ELR (cell line): ENCODE measurements at places on chromosomes 7 and 10.

- DNase-seq = no peak
These were observed 144.6 kb downstream of the PRKAG2 start for GRCh38 chr7:151732292-151732691.

DNA sequence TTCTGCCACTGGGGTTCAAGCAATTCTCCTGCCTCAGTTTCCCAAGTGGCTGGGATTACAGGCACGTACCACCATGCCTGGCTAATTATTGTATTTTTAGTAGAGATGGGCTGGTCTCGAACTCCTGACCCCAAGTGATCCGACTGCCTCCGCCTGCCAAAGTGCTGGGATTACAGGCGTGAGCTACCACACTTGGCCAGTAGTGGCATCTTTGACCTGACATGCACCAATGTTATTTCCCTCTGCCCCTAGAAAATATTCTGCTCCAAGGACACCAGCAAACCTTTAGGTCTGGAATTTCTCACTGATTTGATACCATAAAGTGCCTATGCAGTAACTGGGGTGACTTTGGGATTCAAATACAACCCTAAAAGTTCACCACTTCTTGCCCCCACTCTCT is 179.4 kb downstream of the ARID5B start:
- DNase-seq = no peak

DNA sequence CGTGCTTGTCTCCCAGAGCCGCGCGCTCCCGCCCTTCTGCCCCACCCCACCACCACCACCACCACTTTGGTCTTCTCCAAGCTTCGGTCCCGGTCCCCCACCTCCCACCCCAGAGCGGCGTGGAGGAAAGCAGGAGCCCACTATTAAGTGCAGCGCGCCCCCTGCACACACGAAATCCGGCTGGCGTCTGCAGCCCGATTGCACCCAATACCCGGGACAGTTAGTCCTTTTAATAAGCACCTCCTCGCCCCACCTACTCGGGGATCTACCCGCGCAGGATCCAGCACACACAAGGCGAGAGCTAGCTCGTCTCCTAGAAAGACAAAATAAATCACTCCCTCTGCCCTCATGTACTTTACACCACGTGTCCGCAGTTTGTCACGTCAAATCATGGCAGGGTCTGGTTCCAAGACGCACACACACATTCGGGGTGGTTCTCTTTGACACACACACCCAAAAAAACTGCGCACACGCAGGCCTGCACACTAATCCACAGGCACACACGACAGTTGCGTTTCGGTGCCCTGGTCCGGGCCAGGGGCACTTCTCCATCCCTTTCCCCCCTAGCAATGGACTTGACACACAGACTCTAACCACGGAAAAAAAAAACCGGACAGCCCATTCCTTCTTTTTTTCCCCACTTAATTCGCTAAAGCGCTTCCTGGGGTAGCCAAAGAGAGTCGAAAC is 1.6 kb downstream of the SFMBT2 start:
- DNase-seq = no peak

- DNase-seq = no peak
These were observed 780.1 kb downstream of the PHTF2 start for GRCh38 chr7:78578686-78579085.

- DNase-seq = no peak
These were observed 224.5 kb downstream of the LRMDA start for GRCh38 chr10:75655791-75656451.

- peak; percentile 54 for DNase-seq
These were observed 15.6 kb upstream of the NRP1 start for GRCh38 chr10:33350041-33350440.

DNA sequence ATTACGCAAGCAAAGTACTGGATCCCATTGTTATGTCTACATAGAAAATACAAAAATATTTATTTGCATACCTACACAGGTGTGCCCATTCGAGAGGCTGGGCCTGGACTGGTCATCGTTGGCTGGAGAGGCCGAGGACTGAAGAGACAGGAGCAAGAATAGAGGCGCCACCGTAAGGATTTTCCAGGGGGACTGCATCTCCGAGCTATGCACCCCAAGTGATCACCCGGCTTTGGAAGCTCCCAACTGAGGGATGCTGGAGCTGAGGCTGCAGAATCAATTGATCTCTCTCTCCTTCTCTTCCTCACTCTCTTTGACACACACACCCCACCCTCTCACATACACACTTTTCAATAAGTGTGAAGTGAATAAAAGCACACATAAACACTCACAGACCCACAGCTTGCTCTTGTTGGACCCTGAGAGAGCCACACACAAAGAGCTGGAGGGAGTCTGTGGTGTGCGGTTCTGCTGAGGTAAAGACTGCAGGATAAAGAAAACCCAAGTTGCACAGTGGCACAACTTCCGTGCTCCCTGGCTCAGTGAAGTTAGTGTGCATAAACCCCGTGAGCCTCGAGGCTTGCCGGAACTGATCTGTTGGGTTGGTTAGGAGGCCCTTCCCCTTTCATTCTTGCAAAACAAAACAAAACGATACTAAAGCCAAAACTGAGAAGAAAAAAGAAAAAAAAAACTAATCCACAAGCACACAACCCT is at the start of gene AOAH:
Gene AOAH (minus strand): TSS at position 544 of the 714 bp plus-strand sequence. CDS start 346 bp downstream, at position 198.
- DNase-seq = no peak

DNA sequence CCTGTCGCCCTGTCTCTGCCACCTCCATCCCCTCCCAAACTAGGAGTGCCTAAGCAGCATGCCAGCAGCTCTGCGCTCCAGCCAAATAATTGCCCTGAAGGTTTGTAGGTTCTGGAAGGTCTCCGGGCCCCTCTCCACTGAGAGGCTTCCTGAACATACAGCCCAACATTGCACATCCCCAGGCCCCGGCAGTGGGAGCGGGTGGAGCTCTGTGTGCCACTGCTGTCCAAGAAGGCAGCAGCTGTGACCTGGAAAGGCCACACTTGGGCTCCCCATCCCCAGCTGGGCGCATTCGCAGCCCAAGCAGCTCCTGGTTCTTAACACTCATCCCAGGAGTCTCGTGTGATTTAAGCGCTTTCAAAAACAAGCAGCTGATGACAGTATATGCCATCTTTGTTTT is 95.7 kb downstream of the COL13A1 start:
- no peak for DNase-seq

- no peak for DNase-seq
These were observed 17.6 kb downstream of the SLC26A4 start for GRCh38 chr7:107678110-107678753.

DNA sequence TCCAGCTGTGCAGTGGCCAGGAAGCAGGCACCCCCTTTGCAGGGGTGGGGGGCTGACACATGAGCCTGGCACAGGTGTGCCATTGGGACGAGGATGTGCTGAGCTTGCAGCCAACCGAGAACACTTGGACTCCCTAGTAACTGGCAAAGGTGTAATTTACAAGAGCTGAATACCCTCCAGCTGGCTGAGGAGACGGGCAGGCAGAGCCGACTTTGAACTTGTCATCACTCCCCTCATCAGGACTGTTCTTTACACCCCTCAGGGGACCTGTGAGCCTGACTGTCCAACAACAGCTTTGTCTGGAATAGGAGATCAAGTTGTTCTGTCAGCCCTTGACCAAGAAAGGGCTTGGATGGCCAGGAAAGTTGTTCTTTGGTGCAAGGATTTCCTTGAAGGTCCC is 61.2 kb downstream of the CDH23 start:
- no peak for DNase-seq

DNA sequence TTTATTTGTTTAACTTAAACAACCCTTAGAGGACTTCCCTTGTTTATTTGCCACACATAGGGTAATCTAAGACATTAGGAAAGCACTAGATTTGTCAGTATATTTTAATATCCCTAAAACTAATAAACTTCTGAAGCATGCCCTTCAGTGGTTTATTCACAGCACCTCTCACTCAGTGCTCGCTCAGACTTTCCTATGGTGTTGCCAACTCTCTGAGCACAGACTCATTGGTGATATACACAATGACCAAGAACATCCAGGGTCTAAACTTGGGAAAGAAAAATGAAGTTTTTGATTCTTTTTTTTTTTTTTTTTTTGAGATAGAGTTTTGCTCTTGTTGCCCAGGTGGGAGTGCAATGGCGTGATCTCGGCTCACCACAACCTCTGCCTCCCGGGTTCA is 82.2 kb downstream of the RAB11FIP2 start:
- DNase-seq = no peak

DNA sequence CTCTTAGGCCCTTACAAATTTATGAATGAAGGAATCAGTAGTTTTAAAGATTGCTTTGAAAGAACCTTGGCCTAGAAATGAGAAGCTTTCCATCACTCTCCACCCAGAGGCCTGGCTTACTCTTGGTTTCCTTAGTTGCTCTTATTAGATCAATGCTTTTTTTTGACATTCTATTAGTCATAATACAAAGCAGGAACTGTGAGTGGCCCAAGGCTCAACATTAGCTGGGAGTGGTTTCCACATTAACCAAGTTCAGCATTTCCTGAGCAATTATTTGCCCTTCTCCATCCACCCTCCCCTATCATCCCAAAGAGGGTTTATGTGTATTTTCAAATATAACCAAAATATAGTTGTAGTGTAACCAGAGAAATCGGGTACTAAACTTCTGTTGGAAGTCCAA is 103.4 kb upstream of the FAM204A start:
- DNase-seq = no peak

DNA sequence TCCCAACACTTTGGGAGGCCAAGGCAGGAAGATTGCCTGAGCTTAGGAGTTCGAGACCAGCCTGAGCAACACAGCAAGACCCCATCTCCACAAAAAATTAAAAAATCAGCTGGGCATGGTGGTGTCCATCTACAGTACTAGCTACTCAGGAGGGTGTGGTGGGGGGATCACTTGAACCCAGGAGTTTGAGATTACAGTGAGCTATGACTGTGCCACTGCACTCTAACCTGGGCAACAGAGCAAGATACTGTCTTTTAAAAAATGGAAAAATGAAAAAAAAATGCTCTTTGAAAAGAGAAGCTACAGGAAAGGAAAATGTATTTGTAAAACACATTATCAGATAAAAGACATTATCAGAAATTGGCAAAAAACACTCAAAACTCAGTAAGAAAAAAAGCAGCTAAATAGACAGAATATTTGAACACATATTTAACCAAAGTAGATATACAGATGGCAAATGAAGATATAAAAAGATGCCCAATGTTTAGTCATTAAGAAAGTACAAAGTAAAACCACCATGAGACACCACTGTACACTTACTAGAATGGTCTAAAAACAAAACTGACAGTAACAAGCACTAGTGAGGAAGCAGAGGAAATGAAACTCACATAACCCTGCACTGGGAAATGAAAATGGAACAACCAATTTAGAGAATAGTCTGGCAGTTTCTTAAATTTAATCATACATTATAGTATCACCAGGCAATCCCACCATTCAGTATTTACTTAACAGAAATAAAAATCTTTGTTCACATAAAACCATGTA is 40.5 kb downstream of the NRBF2 start:
- no peak for DNase-seq

DNA sequence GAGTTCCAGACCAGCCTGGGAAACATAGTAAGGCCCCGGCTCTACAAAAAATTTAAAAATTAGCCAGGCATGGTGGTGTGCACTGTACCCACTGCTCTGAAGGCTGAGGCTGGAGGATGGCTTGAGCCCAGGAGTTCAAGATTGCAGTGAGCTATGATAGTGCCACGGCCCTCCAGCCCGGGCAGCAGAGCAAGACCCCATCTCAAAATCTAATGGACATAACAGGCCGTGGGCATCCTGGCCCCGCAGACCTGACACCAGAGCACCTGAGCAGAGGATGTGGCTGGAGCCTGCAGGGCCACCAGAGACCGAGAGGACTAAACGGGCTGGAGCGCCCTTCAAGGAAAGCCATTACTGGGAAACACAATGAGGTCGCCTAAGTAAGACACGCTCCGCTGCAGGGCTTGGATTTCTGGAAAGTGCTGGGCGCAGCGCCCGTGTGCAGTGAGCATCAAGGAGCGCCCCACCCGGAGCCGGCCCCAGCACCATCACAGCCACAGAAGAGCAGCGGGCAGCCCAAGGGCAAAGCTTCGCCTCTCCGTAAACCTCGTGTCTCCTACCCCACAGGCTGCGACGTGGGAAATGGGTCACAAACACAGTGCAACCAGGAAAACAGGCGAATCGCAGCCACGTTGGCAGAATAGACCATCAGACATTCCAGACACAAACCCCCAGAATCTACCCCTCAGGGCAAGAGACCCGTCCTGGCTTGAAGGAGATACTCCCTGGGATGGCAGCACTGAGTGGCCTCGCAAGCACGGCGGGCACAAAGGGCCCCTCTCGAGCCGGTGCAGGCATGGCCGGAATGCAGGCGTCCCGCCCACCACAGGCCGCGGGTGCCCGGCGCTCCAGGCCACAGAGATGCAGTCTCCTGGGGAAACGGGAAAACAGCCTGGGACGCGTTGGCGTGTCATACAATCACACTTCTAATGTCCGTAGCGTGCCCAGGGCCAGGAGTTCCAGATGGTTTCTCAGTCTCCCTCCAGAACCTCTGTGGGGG is 4.9 kb downstream of the RADIL start:
- DNase-seq = no peak

GRCh38 chr10:34506786-34507185 is 308.3 kb downstream of the PARD3 start:
- no peak for DNase-seq

- peak; percentile 62 for DNase-seq
These were observed 125.8 kb downstream of the MAD1L1 start for GRCh38 chr7:2106924-2107323.

DNA sequence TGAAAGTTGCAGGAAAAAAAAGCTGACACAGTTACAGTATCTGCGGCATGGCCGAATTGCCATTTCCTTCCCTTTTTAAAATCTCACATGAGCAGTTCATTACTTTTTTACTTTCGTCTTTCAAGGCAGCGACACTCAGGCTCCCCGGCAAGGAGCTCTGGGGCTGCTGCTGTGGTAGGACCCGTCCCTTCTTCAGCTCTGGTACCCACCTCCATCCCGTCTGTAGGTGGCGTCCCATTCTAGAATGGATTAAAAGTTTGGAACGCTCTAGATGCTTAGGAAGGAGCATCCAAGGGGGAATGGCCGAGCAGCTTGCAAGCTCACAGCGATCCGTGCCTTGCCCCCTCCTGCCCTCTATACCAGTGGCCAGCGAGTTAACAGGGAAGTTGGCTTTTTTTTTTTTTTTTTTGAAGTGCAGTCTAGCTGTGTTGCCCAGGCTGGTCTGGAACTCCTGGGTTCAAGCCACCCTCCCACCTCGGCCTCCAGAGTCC is 22.8 kb upstream of the TTYH3 start:
- DNase-seq = peak; percentile 52

GRCh38 chr7:38506756-38507155 is 124.4 kb downstream of the AMPH start:
- no peak for DNase-seq

GRCh38 chr7:2405601-2406345 is 2.4 kb downstream of the CHST12 start:
- no peak for DNase-seq

- DNase-seq = peak; percentile 54
These were observed 399 bp downstream of the FHIP2A start for GRCh38 chr10:114821915-114822443.

GRCh38 chr7:68058014-68058413 is 1061.4 kb downstream of the TYW1 start:
- DNase-seq = no peak

- DNase-seq = no peak
These were observed 61.5 kb downstream of the GRB10 start for GRCh38 chr7:50721160-50721559.
